ENCODE measurements at places on chromosomes 7 and 10.

DNA sequence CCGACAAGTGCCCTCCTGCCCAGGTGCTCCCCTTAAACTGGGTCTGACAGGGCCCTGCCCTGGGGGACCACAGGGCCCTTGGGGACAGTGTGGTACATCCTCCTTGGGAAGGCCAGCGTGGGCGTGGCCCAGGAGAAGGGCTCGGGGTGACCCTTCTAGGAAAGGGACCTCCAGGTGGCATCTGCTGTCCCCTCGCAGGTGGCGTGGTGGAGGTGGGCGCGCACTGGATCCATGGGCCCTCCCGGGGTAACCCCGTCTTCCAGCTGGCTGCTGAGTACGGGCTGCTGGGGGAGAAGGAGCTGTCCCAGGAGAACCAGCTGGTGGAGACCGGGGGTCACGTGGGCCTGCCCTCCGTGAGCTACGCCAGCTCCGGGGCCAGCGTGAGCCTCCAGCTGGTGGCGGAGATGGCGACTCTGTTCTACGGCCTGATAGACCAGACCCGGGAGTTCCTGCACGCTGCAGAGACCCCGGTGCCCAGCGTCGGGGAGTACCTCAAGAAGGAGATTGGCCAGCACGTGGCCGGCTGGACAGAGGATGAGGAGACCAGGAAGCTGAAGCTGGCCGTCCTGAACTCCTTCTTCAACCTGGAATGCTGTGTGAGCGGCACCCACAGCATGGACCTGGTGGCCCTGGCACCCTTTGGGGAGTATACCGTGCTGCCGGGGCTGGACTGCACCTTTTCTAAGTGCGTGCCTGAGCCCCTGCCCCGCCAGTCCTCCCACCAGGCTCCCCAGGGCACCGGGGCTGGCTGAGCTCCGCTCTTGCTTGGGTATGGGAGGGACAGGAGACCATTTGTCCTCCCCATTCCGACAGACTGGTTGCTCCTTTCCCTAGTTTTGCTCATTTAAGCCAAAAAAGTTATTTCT lies 972 bp downstream of the PAOX start:
- DNase-seq: no peak

- DNase-seq: no peak
Measured at GRCh38 chr7:20651960-20652544, 36.6 kb downstream of the ABCB5 start.

GRCh38 chr10:77332256-77332655 lies 305.4 kb downstream of the KCNMA1 start:
- DNase-seq: no peak

DNA sequence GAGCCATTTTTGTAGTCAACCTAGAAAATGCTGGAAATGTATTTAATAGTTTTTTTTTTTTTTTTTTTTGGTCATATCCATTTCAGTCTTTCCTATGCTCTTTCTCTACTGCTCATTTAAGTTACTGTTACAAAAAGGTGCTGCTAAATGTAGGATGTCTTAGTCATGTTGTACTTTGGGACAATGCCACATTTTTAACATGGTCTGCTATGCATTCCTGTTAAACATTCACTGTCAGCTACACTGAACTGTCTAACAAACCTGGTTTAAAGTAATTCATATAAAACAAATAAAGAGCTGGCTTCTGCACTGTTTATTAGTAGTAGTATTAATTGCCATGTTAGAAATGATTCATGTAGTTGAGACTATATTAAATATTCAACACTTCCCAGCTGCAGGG lies 108.6 kb downstream of the NSUN6 start:
- no peak for DNase-seq

DNA sequence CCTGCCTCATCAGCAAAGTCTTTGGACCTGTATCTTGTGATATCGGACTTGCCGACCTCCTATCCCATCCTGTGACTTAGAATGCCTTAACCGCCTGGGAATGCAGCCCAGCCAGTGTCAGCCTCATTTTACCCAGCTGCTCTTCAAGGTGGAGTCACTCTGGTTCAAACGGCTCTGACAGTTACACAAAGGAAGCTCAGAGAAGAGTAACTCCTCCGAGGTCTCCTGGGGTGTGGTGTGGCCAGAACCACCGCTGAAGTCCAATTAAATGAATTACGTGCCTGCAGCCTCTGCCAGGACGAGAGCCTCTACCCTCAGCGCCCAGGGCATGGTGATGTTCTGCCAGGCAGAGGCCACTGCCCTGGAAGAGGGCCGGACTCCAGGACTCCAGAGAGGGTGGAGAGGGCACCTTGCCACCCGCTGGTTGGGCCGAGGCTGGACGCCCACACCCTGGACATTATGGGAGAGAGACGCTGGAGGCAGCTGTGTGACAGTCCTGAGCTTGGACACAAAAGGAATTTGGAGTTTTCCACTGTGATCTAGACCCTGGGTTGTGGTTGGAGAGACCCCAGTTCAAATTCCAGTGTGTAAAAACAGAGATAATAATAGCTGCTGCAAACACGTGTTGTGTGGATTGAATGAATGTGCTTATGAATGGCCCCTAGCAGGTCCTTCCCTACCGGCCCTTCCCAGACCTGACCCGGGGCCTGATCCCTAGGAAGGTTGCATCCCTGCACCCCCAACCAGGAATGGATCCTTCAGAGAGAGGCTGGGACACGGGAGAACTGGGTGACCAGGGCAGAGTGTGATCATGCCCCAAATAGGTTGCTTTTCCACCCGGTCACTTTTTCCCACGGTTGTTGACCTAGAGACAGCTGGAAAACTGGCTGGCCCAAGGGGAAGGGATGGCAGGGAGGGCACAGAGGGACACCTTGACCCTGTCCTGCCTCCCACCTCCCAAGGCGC lies 37.8 kb upstream of the FZD9 start:
- no peak for DNase-seq

GRCh38 chr7:41007811-41008210 lies 695.1 kb downstream of the INHBA start:
- no peak for DNase-seq

DNA sequence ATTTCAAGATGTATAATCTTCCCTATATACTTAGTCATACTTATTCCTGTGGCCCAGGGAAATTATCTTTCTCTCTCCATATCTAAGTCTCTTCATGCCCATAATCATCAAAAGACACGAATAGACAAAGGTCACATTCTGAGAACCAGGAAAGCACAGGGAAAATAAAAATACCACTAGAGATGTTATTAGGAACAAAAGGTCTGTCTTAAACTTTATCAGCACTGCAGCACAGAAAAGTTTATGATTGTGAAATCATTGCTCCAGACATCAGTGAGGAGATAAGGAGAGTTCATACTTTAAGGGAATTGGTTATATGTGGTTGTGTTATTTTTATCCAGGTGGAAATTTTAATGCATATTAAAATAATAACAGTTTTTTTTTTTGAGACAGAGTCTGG lies 974.6 kb upstream of the CELF2 start:
- DNase-seq: no peak

DNA sequence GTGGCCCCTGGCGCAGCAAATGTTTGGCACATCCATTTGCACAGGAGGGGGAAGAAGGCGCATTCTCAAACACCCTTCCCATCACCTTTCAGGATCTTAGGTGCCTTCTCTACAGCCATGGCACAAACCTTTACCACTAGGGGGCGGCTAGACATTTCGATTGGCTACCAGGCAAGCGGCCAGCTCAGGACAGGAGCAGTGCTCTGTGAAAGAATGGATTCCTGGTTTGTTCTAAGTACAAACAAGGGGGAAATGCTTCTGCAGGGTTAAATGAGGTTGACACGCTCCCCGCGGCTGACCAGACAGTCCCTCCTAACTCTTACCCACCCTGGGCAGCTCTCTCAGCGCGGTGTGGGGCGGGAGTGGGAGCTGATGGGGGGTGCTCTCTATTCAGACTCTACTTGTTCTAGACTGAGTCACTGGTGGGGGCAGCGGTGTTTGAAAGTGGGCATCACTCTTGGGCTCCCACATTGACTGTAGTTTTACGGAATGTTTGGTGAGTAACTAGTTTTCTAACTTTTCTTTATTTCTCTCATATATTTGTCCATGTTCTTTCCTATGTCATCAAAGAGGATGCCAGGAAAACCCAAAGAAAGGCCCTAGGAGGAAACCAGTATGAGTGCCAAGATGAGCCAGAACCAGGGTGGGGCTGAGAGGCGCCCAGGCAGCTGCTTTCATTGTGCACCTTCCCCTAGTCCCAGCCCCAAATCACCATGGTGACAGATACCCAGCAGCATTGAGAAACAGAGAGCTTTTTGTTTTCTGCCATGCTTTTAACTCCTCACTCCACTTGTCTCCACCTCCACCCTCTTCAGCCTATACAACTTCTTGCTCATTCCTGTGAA lies 61.4 kb upstream of the GPR158 start:
- DNase-seq: peak; percentile 65

DNA sequence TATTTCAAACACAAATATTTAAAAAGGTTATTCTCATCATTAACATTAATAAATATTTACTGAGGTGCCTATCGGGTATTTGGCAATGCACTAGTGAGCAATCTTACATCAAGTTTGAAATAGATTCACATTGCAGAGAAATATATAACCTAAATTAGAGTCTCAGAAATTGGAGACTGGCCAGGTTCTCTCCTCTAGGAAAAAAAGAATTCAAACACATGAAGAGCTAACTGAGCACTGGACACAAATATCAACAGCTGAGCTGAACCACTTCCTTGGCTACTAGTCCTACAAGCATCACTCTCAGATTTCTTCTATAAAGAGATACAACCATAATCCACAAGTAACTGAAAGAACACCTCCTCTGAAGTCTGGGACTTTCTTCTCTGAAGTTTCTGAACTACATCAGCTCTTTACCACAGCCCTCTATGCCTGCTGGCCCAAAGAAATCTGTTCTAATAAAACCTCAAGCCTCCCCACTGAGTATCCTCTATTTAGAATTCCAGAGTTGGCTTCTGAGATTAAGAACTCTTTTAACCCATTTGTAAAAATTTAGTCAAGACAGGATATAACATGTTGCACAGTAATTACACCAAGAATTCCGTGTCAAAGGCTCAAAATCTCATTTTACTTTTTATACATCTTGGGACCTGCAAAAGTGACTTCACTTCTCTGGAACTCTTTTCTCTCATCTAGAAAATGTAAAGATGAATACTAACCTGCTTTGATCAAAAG lies 45.2 kb downstream of the MTERF1 start:
- DNase-seq: no peak

- DNase-seq: no peak
Measured at GRCh38 chr7:113796557-113796956, 122.3 kb downstream of the PPP1R3A start.

GRCh38 chr7:91085175-91085574 lies 179.1 kb upstream of the FZD1 start:
- no peak for DNase-seq

- DNase-seq: peak; percentile 22
Measured at GRCh38 chr7:93043385-93043985, 74.3 kb downstream of the SAMD9 start.

DNA sequence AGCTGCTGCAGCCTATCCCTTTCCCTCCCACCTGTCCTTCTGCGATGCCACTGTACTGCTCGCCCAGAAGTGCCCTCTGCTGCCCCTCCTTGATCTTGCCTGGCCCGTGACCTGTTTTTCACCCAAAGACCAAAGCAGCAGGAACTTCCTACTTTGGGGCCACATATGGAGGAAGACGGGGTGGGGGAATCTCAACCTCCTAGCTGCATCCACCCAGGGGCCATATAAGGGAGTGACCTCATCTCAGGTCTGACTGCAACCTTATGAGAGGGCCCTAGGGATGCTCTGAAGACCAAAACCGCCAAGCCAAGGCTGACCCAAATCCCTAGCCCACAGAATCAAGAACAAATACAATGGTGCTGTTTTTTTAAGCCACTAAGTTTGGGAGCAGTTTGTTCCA lies 15.7 kb downstream of the PRKCQ start:
- no peak for DNase-seq

DNA sequence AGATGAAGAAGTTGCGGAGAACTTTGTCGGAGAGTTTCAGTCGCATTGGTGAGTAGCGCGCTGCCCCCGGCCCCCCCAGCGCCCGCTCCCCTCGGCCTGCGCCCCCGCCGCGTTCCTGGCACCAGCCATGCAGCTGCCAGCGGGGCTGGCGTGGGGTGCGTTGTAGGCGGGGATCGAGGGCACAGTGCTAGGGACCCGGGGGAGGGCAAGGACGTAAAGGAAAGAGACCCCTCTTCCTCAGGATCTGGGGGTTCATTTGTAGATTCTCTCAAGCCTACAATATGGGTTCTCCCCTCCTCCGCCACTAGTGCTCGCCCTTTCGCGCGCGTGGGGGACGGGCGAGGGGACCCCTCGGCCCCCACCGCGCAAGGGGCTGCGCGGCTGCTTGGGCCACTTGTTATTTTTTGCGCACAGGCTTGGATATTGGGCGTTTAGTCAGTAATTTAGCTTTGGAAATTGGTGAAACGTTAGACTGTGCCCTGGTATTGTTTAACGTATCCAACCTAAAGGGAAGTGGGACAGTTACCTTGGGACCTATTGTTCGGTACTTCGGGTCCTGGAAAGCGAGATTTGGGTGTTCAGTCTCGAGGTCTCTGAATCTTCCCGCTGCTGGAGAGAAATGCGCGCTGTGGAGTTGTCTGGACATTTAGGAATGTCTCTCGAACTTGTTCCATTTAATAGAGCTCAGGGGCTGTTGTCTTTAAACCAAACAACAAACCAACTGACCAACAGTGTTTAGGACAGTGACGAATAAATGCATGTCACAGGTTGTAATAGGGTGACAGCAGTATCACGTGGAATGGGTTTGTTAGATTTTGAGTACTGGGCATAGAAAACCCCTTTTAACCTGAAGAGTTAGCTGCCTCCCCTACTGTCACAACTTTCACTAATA lies 796 bp downstream of the CDK14 start:
- DNase-seq: peak; percentile 85

GRCh38 chr7:5755704-5756504 lies 25.6 kb downstream of the RNF216 start:
- no peak for DNase-seq

DNA sequence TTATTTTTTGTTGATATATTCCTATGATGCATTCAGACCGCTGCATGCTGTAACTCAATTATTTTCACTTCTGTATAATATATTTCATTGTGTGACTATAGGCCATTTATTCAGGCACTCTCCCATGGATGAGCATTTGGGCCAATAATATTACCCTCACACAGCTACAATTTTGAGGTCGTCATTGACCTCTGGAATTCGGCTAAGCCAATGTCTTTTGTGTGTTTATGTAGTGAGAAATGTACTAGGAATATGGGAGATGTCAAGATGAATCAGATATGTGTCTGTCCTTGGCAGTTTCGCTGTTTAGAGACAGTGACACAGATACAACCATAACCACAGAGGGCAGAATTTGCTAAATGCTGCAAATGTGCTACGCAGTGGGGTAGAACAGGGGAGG lies 474.2 kb downstream of the ADRA2A start:
- no peak for DNase-seq

GRCh38 chr10:96586419-96587263 lies at the start of gene TM9SF3:
Gene TM9SF3, minus strand, starts transcription at chr10:96587012. Its CDS starts 177 bp downstream, at chr10:96586835.
- peak; percentile 42 for DNase-seq

DNA sequence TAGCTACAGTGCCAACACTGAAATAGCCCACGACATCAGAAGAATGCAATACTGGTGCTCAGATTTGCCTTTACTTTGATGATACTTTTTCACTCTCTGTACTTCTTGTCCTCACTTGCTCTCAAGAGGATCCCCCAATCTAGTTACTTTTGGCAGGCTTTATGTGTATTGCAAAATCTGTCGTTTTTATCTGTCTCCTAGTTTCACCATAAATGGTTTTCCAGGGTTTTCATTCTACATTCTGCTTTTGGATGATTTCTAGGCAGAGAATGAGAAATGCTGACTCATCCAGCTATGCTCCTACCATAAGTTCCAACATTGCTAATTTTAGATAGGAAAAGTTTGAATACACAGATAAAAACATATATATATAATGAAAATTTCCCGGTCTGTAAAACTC lies 659.5 kb upstream of the NRG3 start:
- DNase-seq: no peak
